ENCODE measurements at places on chromosomes 12 and 14. TPM values are rescaled to one million over a fixed set of nuclear protein-coding genes. Genes with fewer than 3 reads are reported as not detected.

The SIX6 gene
- not detected for total RNA-seq

- no peak for DNase-seq
Measured at GRCh38 chr12:14264316-14264715, 101.2 kb upstream of the ATF7IP start.

- DNase-seq: no peak
Measured at GRCh38 chr12:131390412-131391334, 320.2 kb upstream of the SFSWAP start.

The SMARCC2 gene
- 21.3 TPM for total RNA-seq
